Activated CD4-positive, alpha-beta T cell treated with anti-CD3 and anti-CD28 coated beads, Interleukin-2, amount 10 ng/mL, durations not matched to agents 24 days and 14 days (primary cell): ENCODE measurements at places on chromosomes 4 and X. TPM values are rescaled to one million over a fixed set of nuclear protein-coding genes. Genes with fewer than 3 reads are reported as not detected.

GRCh38 chrX:18885328-18886004, 98.4 kb downstream of the PHKA2 start:
- peak; percentile 52 for DNase-seq

DNA sequence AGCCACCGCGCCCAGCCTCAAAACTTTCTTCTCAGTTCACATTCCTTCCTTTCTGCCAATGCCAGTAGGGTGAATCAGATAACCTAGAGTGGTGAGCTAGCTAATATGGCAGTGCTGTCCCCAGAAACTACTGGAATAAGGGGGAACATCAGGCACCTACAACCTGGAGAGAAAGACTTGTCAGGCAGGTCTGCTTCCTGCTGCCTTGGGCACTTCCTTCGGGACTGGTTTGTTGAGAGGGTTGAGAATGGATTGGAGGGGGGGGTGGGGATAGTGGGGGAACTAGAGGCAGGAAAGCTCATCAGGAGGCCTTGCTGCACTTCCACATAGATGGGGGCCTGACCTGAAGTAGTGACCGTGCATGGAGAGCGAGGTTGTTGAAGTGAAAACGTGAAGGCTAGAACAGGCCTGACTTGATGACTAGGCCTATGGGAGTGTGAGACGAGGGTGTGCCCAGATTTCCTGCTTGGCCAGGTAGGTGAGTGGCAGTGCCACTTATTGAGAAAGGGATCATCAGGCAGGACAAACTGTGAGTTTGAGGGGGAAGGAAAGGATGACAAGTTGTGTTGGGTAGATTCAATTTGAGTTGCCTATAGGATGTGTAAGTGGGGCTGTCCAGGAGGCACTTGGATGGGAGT, 33.4 kb downstream of the SLC25A5 start:
- DNase-seq: no peak

DNA sequence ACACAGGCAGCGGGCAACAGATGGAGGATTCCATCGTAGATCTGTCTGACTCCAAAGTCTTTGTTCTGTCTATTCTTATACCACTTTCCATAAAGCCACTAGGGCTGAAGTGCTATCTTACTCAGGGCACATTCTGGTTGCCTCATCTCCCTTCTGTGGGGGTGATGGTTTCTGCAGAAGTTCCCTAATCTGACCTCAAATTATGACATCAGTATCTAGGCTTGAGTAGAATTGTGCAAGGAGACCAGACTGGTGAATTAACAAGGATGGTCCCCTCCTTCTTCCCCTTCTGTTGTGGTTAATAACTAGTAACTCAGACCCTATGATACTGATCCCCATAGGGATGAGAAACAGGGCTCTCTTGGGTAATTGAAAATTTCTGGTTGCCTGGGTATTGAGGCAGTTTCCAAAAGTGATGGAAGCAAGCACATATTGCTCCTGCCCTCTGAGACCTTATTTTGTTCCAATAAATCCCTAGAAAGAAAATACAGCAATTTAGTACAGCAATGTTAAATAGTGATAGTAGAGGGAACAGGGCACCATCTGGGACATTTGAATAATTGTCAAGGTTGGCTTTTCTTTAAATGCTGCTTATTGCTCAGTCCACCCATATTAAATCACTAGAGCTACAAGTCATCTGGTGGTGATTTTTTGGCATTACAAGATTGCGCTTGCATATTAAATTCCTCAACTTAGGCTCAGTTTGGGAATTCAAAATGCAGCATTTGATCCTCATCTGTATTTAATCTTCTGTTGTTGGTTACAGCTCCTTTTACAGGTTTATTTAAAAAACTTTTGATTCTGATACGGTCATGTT, 57.3 kb upstream of the AP1S2 start:
- DNase-seq: no peak

The PCSK1N gene
- total RNA-seq: 0.33 TPM in 1 of 2 replicates, not detected in the other

DNA sequence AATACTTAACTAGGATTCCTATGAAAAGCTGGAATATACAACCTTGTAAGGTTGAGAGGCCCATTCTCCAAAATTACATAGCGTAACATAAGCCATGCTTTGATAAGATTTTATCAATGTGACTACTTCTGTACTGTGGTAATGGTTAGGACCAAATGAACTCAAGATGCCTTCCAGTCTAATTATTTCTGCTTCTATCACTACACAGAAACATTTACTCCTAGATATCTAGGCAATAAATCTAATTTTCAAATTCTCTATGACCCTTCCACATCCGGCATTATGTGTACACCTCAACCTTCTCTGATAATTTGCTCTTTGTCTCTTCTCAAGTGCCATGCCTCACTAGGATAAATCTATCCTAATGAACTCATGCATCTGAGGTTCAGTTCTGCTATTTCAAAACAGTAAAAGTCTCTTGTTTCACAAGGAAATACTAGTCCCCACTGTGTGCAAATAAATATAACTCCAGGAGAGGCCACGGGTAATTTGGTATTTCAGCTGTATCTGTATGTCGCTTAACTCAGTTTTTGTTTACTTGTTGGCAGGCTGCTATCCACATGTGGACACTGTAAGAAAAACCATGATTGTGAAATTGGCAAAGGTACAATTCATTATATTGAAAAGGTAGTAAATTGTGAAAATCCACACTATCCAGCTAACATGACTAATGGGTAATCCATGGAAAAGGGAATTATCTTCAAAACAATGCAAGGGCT, 93.3 kb downstream of the PRDM5 start:
- DNase-seq: no peak

The NDST3 gene
- total RNA-seq: not detected in 2 replicates

The SCD5 gene
- 0.63 and 0.95 TPM in 2 replicates for total RNA-seq

GRCh38 chr4:184386271-184386781, 88.0 kb downstream of the IRF2 start:
- DNase-seq: no peak
